ENCODE measurements at places on chromosomes 1 and 21.

- H3K4me3 ChIP-seq = no peak overlapping the region
- no peak for DNase-seq
- H3K4me1 ChIP-seq = no peaks in the 10 kb centered on the region
- no peaks in the 10 kb centered on the region for H3K36me3 ChIP-seq
These were observed 535.4 kb downstream of the SMYD3 start for GRCh38 chr1:245971711-245972085.

- no peak for DNase-seq
- H3K4me3 ChIP-seq = peak overlapping the region; percentile 92
- peak overlapping the region; percentile 88 for H3K27ac ChIP-seq
- peaks cover 30% of the 10 kb centered on the region for H3K4me1 ChIP-seq
- no peaks in the 10 kb centered on the region for H3K27me3 ChIP-seq
- peaks cover 15% of the 10 kb centered on the region for H3K36me3 ChIP-seq
These were observed 27.8 kb upstream of the A3GALT2 start for GRCh38 chr1:33348676-33349080.

DNA sequence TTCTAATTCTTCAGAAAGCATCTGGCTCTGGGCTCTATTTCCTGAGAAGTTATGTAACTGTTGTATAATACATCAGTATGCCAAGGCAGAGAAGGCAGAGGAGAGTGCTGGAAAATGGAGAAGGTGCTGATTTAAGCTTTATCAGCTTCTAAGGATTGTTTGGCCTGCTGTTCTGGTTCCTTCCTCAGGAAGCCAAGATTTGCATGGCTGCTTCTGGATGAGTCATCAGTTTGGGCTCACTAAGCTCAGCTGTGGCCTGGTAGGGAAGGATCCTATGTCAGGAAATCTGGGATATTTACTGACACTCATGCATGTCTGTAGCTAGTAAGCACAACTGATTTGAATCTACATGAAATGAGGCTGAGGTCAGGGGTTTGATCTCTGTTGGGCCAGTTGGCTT, 73.2 kb upstream of the ADGRL4 start:
- no peaks in the 10 kb centered on the region for H3K4me1 ChIP-seq
- DNase-seq = no peak
- no peak overlapping the region for H3K4me3 ChIP-seq
- no peaks in the 10 kb centered on the region for H3K36me3 ChIP-seq
- H3K27ac ChIP-seq = no peak overlapping the region
- H3K27me3 ChIP-seq = no peaks in the 10 kb centered on the region

DNA sequence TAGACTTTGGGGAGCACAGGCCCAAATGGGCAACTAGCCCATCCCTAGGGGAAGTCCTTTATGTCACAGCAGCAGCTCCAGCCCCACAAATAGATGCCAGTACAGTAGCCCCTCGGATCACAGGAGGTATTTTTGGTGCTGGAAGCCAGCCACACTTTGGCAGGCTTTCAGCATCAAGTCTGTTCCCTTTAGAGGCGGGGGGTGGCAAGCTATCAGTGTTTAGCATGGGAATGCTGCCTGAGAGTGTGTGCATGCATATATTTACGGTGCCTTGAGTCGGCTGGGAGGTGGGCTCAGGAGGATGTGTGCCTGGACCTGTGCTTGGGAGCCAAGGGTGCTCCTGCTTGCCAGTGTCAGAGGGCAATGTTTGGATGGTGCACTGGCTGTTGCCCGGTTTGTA, 3.5 kb upstream of the PLXNA2 start:
- peaks cover 14% of the 10 kb centered on the region for H3K4me1 ChIP-seq
- H3K27me3 ChIP-seq = peaks cover 34% of the 10 kb centered on the region
- no peak overlapping the region for H3K4me3 ChIP-seq

GRCh38 chr1:84969489-84970250, 27.2 kb downstream of the MCOLN2 start:
- no peak for DNase-seq
- no peaks in the 10 kb centered on the region for H3K27me3 ChIP-seq
- no peaks in the 10 kb centered on the region for H3K36me3 ChIP-seq
- peaks cover 21% of the 10 kb centered on the region for H3K4me1 ChIP-seq
- H3K27ac ChIP-seq = no peak overlapping the region

GRCh38 chr1:161007369-161007768, 13.6 kb downstream of the F11R start:
- H3K27me3 ChIP-seq = no peaks in the 10 kb centered on the region
- H3K36me3 ChIP-seq = peaks cover 4% of the 10 kb centered on the region
- H3K4me3 ChIP-seq = no peak overlapping the region
- H3K27ac ChIP-seq = no peak overlapping the region
- DNase-seq = no peak

GRCh38 chr21:20968391-20968790, 29.8 kb upstream of the NCAM2 start:
- H3K36me3 ChIP-seq = no peaks in the 10 kb centered on the region
- no peaks in the 10 kb centered on the region for H3K27me3 ChIP-seq
- DNase-seq = no peak
- H3K4me1 ChIP-seq = no peaks in the 10 kb centered on the region
- no peak overlapping the region for H3K4me3 ChIP-seq
- no peak overlapping the region for H3K27ac ChIP-seq

- no peak overlapping the region for H3K27ac ChIP-seq
- H3K27me3 ChIP-seq = no peaks in the 10 kb centered on the region
- H3K4me1 ChIP-seq = peaks cover 42% of the 10 kb centered on the region
- no peak overlapping the region for H3K4me3 ChIP-seq
- DNase-seq = no peak
- peaks cover 29% of the 10 kb centered on the region for H3K36me3 ChIP-seq
These were observed 6.5 kb downstream of the ZBTB17 start for GRCh38 chr1:15969321-15969880.

DNA sequence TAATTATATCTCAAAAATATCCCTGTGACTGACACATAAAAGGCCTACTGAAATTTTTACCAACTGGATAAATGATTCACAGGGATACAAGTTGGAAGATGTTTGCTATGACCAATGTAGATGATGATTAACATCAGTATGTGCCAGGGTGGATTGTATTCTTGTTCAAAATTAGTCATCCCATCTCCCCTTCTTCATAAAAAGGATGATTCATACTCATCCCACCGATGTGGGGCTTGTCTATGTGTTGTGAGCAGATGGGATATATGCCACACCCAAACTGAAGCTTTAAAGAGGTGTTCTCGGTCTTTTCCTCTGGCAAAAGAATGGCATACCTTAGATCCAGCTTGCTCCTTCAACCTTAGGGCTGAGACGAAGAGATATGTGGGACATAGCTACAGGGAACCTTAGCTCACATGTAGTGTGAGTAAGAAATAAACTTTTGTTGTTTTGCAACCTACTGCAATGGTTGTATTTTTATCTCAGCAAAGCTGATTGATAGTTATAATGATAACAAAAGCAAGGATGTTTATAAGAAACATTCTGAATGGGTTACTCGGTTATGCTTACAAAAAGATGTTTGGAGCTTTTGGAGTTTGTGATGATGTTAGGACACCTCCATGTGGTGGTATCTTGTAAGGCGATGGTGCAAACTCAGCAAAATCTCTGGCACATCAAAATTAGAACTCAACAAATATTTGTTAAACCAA, 29.4 kb downstream of the SPATA17 start:
- peaks cover 13% of the 10 kb centered on the region for H3K27me3 ChIP-seq
- no peaks in the 10 kb centered on the region for H3K4me1 ChIP-seq

- H3K27ac ChIP-seq = no peak overlapping the region
- no peak overlapping the region for H3K4me3 ChIP-seq
- no peak for DNase-seq
- H3K4me1 ChIP-seq = peaks cover 28% of the 10 kb centered on the region
- H3K36me3 ChIP-seq = peaks cover 35% of the 10 kb centered on the region
These were observed 3.9 kb downstream of the JTB start for GRCh38 chr1:153973525-153973924.

GRCh38 chr1:22851517-22851916, 121.1 kb downstream of the LACTBL1 start:
- H3K4me1 ChIP-seq = no peaks in the 10 kb centered on the region
- DNase-seq = no peak
- H3K36me3 ChIP-seq = no peaks in the 10 kb centered on the region
- no peak overlapping the region for H3K27ac ChIP-seq
- H3K4me3 ChIP-seq = no peak overlapping the region
- H3K27me3 ChIP-seq = peaks cover 43% of the 10 kb centered on the region

DNA sequence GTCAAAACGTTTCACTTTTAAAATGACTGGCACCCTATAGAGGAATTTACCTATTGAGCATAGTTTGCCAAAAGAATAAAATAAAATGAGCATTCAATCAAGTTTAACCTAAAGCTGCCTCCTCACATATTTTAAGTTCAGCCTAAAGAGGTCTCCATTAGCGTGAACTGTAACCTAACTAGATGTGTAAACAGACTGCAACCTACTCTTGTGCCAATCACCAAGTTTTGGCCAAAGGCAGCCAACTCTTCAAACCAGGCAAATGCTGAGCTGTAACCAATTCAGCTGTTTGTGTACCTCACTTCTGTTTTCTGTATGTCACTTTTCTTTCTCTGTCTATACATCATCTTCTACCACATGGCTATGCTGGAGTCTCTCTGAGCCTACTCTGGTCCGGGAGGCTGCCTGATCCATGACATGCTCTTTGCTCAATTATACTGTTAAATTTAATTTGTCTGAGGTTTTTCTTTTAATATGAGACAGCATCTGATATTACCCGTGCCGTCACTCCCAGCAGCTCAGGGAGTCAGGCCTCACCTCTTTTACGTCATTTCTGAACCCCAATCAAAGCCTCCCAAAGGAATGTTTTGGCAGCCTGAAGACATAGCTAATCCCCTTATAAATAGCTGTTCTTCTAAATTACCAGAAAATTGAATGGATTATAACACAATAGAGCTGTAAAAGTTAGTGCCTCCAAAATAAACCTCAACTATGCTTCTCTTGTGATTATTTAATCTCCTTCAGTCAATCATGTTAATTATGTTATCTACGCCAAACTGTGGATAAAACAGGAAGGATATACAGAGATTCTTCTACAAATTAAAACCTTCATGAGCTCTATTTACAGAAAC, 81.0 kb upstream of the NR5A2 start:
- H3K27me3 ChIP-seq = peaks cover 19% of the 10 kb centered on the region
- H3K27ac ChIP-seq = no peak overlapping the region

DNA sequence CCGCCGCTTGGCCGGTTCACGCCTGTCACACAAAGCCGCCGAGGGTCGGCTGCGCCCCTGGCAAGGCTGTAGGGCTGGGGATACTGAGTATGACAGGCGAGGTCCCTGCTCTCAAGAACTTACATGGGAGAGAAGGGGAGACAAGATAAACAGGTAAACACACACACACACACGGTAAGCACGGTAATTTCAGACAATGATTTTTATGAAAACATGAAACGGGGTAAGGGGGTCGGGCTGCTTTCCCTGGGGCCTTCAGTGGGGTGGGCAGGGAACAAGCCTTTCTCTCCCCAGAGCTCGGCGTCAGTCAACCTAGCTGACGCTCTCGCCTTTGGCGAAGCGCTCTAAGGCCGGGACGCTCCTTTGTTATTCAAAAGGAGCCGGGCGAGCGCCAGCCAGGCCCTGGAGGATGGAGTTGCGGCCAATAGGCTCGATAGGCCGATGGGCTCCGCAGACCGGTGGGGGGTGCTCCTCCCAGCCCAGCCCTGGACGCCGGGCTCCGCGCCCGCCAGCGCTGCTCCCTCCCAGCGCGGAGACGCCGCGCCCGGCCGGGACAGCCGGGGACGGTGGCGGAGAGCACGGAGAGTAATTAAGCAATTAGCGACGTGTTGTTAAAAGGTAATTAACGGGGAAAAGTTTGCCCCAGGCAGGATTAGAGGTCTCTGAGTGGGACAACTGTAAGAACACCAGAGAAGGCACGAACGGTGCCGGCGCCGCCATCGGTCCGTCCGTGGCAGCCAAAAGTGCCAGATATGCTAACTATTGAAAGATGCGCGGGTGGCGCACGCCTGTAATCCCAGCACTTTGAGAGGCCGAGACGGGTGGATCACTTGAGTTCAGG, 950 bp upstream of the INKA2 start:
- DNase-seq = no peak
- H3K36me3 ChIP-seq = peaks cover 9% of the 10 kb centered on the region
- peaks cover 26% of the 10 kb centered on the region for H3K4me1 ChIP-seq
- H3K4me3 ChIP-seq = peak overlapping the region; percentile 89
- H3K27ac ChIP-seq = peak overlapping the region; percentile 41
- H3K27me3 ChIP-seq = peaks cover 29% of the 10 kb centered on the region

DNA sequence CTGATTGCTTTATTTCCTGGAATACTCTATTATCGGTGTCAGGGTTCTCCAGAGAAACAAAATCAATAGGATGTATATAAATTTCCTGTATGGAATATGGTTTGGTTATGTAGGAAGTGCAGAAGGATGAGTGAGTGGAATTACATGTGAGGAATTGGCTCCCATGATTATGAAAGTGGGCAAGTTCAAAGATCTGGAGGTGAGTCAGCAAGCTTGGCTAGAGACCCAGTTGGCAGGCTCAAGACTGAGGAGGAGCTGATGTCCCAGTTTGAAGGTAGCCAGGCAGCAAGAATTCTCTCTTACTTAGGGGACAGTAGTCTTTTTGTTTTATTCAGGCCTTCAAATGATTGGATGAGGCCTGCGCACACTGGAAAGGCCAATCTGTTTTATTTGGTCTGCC, 57.5 kb downstream of the MAP3K7CL start:
- no peak for DNase-seq
- H3K27ac ChIP-seq = no peak overlapping the region
- H3K4me1 ChIP-seq = no peaks in the 10 kb centered on the region
- no peak overlapping the region for H3K4me3 ChIP-seq
- H3K27me3 ChIP-seq = peaks cover 5% of the 10 kb centered on the region
- no peaks in the 10 kb centered on the region for H3K36me3 ChIP-seq

- no peaks in the 10 kb centered on the region for H3K27me3 ChIP-seq
- H3K36me3 ChIP-seq = peaks cover 74% of the 10 kb centered on the region
- peaks cover 55% of the 10 kb centered on the region for H3K4me1 ChIP-seq
These were observed 32.9 kb downstream of the DUSP10 start for GRCh38 chr1:221708987-221709386.

GRCh38 chr1:44884746-44885145, 41.7 kb upstream of the PTCH2 start:
- peaks cover 10% of the 10 kb centered on the region for H3K36me3 ChIP-seq
- DNase-seq = no peak
- H3K4me1 ChIP-seq = no peaks in the 10 kb centered on the region
- H3K27ac ChIP-seq = no peak overlapping the region

- H3K4me3 ChIP-seq = no peak overlapping the region
- H3K27ac ChIP-seq = no peak overlapping the region
- H3K27me3 ChIP-seq = peaks cover 45% of the 10 kb centered on the region
- no peaks in the 10 kb centered on the region for H3K4me1 ChIP-seq
- DNase-seq = no peak
These were observed 50.8 kb upstream of the POU3F1 start for GRCh38 chr1:38097284-38097898.

GRCh38 chr21:35358008-35358407, 308.9 kb upstream of the RUNX1 start:
- H3K36me3 ChIP-seq = no peaks in the 10 kb centered on the region
- peaks cover 4% of the 10 kb centered on the region for H3K4me1 ChIP-seq
- no peak overlapping the region for H3K27ac ChIP-seq
- peaks cover 15% of the 10 kb centered on the region for H3K27me3 ChIP-seq

GRCh38 chr1:208127792-208128529, 116.2 kb downstream of the PLXNA2 start:
- peaks cover 5% of the 10 kb centered on the region for H3K4me1 ChIP-seq
- H3K4me3 ChIP-seq = no peak overlapping the region
- H3K27me3 ChIP-seq = peaks cover 51% of the 10 kb centered on the region
- no peak for DNase-seq
- no peaks in the 10 kb centered on the region for H3K36me3 ChIP-seq

GRCh38 chr1:180947499-180947885, 34.8 kb downstream of the KIAA1614 start:
- H3K27me3 ChIP-seq = no peaks in the 10 kb centered on the region
- H3K4me3 ChIP-seq = no peak overlapping the region
- DNase-seq = no peak
- H3K36me3 ChIP-seq = peaks cover 4% of the 10 kb centered on the region
- no peaks in the 10 kb centered on the region for H3K4me1 ChIP-seq
- no peak overlapping the region for H3K27ac ChIP-seq

- H3K27ac ChIP-seq = no peak overlapping the region
- no peak for DNase-seq
- no peaks in the 10 kb centered on the region for H3K36me3 ChIP-seq
- no peak overlapping the region for H3K4me3 ChIP-seq
- H3K27me3 ChIP-seq = peaks cover 78% of the 10 kb centered on the region
These were observed 273.7 kb upstream of the C1orf174 start for GRCh38 chr1:4173731-4174130.
